ENCODE measurements at places on chromosomes 16 and 17. TPM values are rescaled to one million over a fixed set of nuclear protein-coding genes. Genes with fewer than 3 reads are reported as not detected.
A peak's percentile ranks its signal among the peaks of the same experiment; 100 is the strongest.

DNA sequence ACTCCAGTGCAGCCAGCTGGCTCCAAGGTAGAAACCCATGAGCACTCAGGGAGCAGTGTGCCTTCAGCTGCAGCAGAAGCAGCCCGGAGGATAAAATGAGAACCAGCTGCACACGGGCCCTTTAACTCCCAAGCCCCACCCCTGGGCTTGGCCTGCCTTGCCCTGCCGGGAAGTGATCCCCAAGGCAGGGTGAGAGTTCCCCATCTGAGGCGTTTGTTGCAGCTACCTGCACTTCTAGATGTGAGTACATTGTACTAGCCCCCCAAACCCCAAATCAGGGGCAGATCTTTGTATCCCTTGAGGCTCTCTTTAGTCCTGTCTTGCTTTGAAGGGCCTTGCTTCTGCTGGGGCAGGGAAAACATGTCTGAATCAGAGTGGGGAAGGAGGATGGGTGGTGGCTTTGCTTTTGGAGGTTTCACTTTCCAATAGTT, at the start of gene MVP:
MVP (plus strand) TSS at position 192 of the 431 bp plus-strand sequence. CDS start 10,088 bp downstream, outside the sequence.
- peak; percentile 68 for DNase-seq

Gene HBZ
- not detected for total RNA-seq

DNA sequence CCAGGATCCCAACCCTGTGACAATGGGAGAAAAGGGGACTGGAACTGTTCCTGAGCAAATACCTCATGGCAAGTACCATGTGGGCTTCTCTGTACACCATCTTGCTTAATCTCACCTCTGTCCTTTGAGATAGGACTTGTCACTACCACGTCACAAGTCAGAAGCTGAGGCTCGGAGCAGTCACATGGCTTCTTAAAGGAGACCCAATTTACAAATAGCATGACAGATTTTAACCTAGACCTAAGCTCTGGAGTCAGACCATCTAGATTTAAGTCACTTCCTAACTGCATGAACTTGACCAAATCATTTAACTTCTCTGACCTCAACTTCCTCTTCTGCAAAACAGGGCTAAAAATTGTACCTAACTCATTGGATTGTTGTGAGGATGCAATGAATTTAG, 36.0 kb upstream of the CCL1 start:
- no peak for DNase-seq

DNA sequence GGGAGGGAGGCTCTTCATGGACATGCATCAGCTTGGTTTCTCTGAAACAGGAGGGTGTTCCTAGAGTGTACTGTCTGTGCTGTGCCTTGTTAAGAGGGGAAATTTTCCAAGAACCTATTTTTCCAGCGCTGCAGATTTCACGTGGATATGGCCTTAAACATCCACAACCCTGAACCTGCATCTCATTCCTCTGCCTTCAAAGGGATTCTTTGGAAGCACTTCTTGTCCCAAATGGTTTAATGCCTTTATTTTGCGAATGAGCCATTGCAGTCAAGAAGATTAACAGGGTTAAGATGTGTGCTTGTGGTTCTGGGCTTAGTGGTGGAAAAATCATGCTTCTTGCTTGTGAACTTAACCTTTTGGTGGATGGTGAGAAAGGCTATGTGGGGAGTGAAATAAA, 161.2 kb downstream of the XYLT1 start:
- no peak for DNase-seq

Gene CACNA1H
- 5.9 TPM for total RNA-seq

Gene RCVRN
- total RNA-seq, result not detected

- DNase-seq, result no peak
These were observed 39.0 kb downstream of the SMURF2 start for GRCh38 chr17:64622931-64623654.

DNA sequence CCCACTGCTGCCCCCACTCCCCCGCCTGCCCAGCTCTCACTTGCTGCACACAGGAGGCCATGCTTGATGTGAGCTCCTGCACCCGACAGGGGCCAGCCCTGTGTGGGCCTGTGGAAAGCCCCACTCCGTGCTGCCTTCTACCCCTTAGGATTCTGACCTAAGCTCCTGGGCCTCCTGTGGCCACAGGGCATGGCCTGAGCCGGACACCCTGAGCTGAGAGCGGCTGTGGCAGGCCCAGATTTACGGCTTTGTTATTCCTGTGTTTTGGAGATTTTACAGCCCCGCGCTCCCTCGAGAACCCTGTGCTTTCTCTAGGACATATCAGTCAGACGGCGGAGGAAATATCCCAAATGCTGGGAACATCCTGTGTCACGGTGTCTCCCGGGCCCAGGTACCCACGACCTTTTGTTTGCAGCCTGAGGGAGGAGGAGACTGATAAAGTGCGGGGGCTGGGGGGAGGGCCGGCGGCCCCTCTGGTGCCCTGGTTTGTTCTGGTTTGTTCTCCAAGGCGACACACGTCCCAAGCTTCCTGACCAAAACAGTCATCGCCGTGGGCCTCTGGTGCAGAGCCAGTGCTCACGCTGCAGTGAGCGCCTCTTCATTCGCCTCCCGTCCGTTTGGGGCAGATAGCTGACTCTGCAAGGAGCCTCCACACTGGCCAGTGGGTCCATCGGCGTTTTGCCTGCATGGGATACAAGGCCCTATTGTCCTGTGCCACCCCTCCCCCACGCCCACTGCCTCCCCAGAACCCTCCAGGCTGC, 363.4 kb downstream of the C16orf95 start:
- DNase-seq, result peak; percentile 58

Gene CDH13
- 30.7 TPM for total RNA-seq

DNA sequence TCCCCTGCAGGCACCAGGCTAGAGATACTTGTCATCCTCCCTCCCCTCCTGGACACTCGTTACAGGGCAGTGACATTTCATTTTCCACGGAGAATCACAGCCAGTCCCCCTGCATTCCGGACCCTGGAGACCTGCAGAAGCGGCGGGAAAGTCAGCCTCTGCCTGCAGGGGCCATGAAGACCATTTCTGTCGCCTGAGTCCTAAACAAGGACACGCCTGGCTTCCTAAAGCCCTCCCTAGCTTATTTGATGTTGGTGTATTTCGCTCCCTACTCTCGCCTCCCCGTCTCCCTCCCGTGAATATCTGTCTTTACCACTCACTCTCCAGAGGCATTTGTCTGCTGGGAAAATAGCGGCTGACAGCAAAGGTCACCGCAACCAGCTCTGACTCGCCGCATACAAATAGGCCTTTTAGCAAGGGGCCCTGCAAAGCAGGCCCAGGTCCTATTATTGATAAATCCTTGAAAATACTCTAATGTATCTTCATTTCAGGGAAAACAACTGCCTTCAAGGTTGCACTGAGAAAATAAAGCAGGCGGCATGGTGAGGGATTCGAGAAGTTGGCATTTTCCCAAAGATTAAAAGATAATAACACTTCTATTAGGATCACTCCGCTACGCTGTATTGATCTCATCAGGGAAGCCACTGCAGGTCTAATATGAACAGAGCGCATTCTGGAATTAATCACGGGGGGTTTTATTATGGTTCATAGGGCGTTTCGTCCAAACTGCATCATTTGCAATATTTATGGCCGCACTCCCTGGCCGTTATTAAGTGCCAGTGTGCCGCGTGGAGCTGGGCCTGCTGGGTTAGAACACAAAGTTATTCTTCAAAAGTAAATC, 447.1 kb upstream of the CDH5 start:
- DNase-seq, result no peak

Gene PIK3R6
- 0.28 TPM for total RNA-seq

DNA sequence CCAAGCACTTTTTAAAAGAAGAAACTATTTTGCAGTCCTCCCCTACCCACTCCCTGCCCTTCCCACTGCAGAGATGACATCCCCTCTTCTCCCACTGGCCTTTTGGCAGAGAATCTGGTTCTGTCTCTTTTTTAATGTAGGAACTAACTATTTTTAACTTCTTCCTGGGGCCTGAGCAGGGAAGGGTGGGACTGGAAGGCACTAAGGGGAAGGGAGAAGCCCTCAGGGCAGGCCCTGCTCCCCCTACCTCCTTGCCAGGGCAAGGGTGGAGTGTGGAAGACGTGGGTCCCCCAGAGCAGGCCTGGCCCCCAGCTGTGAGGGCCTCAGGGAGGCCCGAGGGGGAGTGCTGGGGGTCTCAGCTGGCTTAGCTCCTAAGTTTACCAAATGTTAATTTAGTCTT, 19.5 kb downstream of the UNC13D start:
- DNase-seq, result no peak

DNA sequence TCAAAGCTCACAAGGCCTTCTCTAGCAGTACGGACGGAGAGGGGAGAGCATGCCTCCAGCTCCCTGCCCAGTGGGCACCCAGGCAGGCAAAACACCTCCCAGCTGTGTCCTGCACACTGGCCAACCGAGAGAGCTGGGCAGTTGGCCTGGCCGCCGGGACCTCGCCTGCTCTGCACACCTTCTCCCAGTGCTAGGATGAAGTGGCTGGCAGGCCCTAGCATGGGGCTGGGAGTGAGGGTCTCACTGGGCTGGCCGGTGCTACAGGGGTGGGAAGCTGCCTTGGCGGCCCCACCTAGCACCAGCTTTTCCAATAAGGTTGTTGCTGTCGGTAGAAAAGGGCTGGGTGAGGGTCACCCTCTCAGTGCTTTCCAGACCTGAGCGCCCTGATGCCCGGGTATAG, 60.2 kb downstream of the SDK2 start:
- DNase-seq, result no peak

- DNase-seq, result no peak
These were observed 72.8 kb upstream of the C16orf82 start for GRCh38 chr16:26993963-26994362.

Gene TNS4
- total RNA-seq, result not detected

All from psoas muscle (tissue), 8 donors.